Left ventricle myocardium inferior (tissue), 1 donor: ENCODE measurements at places on chromosomes 2 and 18. TPM values are rescaled to one million over a fixed set of nuclear protein-coding genes. Genes with fewer than 3 reads are reported as not detected.

DNA sequence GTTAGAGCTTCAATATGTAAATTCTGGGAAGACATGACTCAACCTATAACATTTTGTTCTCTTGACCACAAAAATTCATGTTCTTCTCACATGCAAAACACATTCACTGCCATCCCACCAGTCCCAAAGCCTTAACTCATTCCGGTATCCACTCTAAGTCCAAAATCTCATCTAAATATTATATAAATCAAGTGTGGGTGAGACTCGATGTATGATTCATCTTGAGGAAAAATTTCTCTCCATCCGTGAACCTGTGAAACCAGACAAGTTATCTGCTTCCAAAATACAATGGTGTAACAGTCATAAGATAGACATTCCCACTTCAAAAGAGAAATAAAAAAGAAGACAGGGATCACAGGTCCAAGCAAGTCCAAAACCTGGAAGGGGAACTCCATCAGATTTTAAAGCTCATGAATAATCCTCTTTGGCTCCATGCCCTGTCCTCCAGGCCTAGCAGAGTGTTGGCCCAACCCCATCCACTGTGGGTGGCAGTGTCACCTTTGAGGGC, 101.3 kb downstream of the RAD51AP2 start:
- DNase-seq: no peak

DNA sequence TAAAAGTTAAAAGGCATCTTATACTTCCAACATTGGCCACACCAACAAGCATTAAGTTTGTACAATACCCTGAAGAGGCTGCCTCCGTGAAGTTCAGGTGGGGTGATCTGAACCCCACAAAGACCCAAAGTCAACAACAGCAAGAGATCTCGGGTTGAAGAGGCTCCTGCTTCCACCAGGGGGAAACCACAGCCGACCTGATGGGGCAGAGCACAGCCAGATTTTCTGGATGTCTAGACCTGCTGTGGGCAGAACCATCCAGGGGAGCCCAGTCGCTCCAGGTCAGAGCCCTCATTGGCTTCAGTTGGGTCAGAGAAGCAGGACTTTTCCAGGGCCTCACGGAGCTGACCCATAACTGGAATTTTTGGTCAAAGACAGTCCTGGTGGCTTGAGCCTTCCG, 66.5 kb upstream of the ACKR3 start:
- no peak for DNase-seq

DNA sequence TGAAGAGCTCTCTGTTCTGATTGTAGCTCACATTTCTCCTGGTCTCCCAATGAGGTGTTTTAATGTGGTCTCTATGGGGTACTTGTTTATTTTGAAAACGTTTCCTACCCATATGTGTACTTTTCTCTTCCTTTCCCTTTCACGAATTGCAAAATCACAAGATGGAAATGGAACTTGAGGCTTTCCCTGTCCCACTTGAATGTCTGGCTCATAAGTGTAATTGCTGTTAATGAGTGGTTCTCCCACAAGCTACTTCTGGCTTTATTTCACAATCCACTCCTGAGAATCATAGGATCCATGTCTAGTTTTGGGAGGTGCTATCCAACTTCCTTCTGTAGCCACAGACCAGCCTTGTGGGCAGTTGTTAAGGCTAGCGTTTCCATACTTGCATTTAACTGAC, 81.1 kb upstream of the CAVIN2 start:
- DNase-seq: no peak

- DNase-seq: no peak
These were observed 26.0 kb upstream of the EFEMP1 start for GRCh38 chr2:55949613-55950012.

DNA sequence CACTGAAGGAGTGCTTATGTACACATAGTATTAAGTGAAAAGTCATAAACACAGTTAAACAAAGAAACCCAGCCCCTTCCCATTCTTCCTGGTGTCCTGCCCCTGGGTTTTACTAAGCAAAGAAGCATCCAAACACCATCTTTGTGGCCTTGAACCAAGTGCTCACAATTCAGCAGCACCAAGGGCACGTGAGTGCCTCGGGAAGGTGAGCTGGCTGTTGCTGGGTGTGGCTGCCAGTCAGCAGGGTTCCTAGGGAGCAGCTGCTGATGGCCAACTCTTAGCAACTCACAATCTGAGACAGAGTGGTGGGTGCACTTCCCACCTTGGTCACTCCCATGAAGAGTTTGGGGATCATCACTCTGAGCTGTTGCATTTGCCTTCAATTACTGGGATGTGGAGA, 97.7 kb upstream of the PGAP1 start:
- DNase-seq: no peak

GRCh38 chr2:43874776-43875451, 36.1 kb downstream of the ABCG8 start:
- no peak for DNase-seq

GRCh38 chr2:39488450-39488849, 51.4 kb upstream of the MAP4K3 start:
- no peak for DNase-seq

GRCh38 chr2:131419441-131419840, 55.5 kb upstream of the RAB6D start:
- no peak for DNase-seq

DNA sequence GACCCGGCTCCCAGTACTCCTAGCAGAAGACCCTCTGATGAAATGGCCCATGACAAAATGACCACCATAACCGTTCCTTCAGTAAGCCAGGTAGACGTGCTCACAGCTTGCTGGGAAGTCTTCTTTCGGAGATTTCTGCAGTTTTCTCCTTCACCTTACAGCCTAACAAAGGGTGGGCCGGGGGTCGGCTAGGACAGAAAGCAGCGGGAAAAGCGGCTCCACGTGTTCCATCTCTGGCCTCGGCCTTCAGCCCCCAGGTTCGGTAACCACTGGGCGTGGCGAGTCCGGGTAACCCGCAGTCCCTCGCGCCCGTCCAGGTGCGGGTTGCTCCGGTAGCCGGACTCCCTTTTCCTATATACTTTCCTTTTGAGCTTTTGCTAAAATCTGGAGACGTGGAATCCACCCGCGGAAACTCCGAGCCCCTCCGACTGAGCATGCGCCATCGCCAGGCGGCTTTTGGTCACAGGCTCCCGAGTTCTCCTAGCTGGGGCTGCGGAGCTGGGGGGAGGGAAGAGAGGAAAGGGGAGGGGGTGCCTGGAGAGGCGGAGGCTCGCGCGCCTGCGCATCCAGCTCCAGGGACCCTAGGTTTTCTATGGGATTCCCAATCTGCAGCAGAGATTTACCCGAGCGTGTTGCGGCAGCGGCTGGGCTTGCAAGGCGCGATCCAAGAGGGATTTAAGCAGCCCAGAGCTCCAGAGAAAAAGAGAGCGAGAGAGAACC, at the start of gene VSNL1:
TSS of gene VSNL1 (plus strand) at position 604 of the 720 bp plus-strand sequence. CDS start 51,379 bp downstream, outside the sequence.
- DNase-seq: peak; percentile 73

DNA sequence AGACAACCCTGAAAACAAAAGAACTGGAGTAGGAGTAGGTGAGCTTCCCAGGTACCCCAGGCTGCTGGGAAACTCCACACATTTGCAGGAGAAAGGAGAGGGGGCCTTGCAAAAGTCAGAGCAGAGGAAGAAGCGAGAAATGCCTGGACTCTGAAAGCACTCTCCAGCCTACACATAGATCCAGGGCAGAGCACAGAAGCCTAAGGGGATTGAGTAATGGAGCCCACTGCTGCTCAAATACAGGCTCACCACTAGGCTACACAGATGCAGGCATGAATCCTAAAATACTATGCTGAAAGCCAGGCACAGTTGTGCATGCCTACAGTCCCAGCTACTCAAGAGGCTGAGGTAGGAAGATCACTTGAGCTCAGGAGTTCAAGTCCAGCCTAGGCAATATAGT, 33.4 kb downstream of the OSBPL1A start:
- DNase-seq: no peak

DNA sequence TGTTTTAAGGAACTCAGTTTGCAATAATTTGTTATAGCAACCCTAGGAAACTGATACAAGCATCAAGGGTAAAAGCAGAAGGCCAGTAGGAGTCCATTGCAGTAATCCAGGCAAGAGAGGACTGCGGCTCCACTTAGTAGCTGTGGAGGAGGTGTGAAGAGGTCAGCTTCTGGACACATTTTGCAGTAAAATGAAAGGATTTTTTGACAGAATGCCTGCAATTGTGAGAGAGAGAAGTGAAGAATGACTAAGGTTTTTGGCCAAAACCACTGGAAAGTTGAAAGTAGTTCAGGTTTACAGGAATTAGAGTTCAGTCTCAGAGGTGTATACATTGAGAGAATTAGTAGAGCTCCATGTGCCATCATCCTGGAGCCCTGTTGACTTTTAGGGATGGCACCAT, 129.5 kb downstream of the RHBDD1 start:
- no peak for DNase-seq

DNA sequence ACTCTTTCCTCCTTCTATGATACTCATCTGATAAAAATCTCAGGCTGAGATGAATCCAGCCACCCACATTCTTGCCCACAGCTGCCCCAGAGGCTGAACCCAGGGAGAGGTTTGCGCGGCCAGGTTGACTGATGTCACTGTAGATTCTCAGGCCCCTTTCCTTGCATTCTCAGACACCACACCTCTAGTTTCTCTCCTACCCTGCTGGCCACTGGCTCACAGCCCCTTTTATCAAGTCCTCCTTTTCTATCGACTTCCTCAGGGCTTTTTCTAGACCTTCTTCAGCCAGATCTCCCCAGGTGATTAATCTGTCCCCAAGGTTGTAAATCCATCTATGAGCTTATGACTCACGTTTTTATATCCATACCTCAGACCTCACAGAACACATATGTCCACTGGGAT, 99.8 kb downstream of the TACR1 start:
- DNase-seq: no peak

DNA sequence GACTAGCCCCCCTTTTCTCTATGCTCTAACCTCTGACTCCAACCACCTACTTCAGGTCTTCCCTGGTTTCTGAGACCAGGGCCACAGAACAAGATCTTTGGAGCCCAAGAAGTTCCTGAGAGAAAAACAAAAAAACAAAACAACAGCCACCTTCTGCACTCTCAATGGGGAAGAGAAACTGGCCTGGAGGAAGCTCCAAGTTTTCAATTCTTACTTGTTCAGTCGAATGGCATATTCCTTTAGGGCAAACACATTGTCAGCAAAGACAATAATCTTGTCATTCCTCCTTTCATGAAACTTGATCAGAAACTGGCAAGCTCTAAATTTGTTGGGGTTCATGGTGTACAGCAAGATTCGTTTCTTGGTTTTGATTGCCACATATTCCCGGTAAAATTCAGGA, 15.0 kb downstream of the ERCC3 start:
- no peak for DNase-seq

GRCh38 chr2:2286592-2286991, 44.5 kb downstream of the MYT1L start:
- DNase-seq: no peak

GRCh38 chr18:10057401-10057893, 143.6 kb downstream of the VAPA start:
- DNase-seq: no peak

DNA sequence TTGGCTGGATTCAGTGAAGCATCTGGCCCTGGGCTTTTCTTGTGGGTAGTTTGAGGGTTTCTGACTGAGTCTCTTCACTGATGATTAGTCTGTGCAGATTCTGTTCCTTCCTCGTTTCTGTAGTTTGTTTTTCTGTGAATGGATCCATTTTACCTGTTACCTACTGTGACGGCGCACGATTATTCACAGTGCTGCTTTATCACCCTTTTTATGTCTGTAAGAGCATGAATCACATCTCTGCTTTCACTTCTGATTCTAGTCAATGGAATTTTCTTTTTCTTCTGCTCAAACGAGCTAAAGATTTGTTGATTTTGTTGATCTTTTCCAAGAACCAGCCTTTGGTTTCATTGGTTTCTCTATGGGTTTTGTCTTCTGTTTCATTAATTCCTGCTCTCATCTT, 60.8 kb downstream of the SLC66A2 start:
- no peak for DNase-seq

DNA sequence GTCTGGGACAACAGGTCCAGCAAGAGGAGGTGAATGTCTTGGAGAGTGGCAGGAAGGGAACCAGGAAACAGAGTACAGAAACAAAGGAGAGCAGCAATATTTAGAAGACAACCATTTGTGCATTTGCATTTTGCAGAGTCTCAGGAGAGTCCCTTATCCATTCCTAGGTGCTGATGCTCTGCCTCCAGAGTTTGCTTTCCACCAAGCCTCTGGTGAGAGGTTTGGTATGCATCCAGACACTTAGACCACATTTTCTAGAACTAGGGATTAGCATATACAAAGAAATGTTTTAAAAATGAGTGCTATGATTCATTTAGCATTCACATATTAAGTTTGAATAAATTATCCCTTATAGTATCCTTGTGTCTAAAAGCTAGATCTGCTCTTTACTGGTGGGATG, 18.5 kb upstream of the LRATD1 start:
- no peak for DNase-seq

DNA sequence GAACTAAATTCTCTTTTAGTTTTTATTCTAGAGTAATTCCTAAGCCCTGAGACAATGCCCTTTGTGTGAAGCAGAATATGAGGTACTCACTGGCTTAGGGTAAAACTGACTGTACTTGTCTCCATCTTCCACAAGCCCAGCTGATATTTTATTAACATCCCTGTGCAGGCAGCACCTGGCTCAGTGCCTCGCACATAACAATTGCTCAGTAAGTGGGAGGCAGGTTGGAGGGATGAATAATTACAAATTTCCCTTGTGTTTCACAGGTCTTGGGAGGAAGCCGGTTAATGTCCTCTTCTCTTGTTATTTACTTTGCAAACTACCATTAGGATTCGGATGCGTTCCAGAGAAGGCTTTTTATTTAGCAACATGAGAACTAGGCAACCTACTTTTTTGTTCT, 249.8 kb upstream of the FSHR start:
- no peak for DNase-seq

- DNase-seq: no peak
These were observed 1.9 kb downstream of the CTLA4 start for GRCh38 chr2:203869223-203870042.

DNA sequence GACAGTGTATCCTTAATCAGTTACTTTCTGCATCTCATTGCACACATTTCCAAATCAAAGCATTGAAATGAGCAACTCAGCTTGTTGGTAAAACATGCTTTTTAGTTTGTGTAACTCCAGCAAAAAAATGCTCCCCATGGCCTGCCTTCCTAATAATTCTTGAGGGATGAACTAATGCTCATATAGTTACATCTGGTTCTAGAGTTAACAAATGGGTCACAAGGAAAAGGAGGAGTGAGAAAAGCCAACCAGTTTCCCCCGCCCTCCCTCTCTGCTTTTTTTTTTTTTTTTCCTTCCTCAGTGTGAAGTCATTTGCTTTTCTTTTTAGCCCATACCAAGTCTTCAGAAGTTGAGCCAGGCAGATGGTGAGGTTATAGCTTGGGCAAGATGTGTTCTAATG, 231.7 kb downstream of the MTX2 start:
- DNase-seq: no peak

DNA sequence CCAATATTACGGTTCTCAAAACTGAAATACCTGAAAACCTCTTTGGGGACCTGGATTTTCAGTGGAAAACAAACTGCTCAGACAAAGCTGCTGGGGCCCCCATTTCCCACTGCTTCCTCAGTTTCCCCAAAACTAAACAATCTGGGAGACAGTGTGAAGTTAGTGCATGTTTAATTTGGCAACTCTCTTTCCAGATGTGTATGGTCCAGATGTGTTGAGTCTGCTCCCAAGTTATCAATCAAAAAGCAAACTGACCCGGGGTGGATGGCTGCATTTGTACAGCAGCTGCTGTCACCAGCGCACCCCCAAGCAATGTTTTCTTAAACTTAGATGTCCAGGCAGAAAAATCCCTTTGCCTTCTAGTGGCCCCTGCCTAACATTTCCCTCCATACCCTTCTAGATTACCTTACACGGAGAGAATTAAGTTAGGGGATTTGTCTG, 136.9 kb downstream of the COPS8 start:
- no peak for DNase-seq

Gene PUM2
- 69.8 TPM for total RNA-seq

Gene GPR35
- total RNA-seq: 1.3 TPM

Gene CFAP221
- 1.0 TPM for total RNA-seq

Gene HJURP
- total RNA-seq: 0.36 TPM

Gene SH3RF3
- 7.9 TPM for total RNA-seq

Gene CHAC2
- 3.8 TPM for total RNA-seq
